ENCODE measurements at places on chromosomes 13 and 19. TPM values are rescaled to one million over a fixed set of nuclear protein-coding genes. Genes with fewer than 3 reads are reported as not detected.

Gene SOX1
- total RNA-seq: not detected

Gene ONECUT3
- total RNA-seq: not detected

Gene WASF3
- total RNA-seq: 9.5 TPM

Gene OR7A5
- not detected for total RNA-seq

Gene RPS5
- 2,343 TPM for total RNA-seq

Gene ZNF491
- total RNA-seq: 3.0 TPM

Gene WDR87
- not detected for total RNA-seq

Gene NEK3
- total RNA-seq: 14.8 TPM

Gene ITGBL1
- total RNA-seq: 634 TPM

Gene STOML3
- total RNA-seq: not detected

Gene TNNI3
- not detected for total RNA-seq

Gene C19orf67
- total RNA-seq: not detected

Gene DPF1
- 1.5 TPM for total RNA-seq

Gene ZNF345
- total RNA-seq: 1.8 TPM

Gene CEACAM7
- not detected for total RNA-seq

Gene DKKL1
- total RNA-seq: not detected

Gene NCAN
- total RNA-seq: not detected

Gene CGB7
- not detected for total RNA-seq

Gene BCAM
- 30.0 TPM for total RNA-seq

Gene PCDH9
- 56.1 TPM for total RNA-seq

Gene PPP1R15A
- 57.1 TPM for total RNA-seq

Gene REXO1
- total RNA-seq: 4.6 TPM

Gene ZNF571
- 3.0 TPM for total RNA-seq

Gene KLF1
- total RNA-seq: not detected

Gene OR10H5
- total RNA-seq: not detected

Gene CEACAM8
- not detected for total RNA-seq

Gene SNRPD2
- total RNA-seq: 796 TPM

Gene TMPRSS9
- not detected for total RNA-seq

Gene NPAS1
- total RNA-seq: 0.13 TPM

Gene MYH14
- total RNA-seq: not detected

Gene ZMYM5
- total RNA-seq: 14.2 TPM

Gene YIF1B
- 76.5 TPM for total RNA-seq

Gene TMEM59L
- 4.0 TPM for total RNA-seq

Gene FGF14
- total RNA-seq: 0.25 TPM

Gene C13orf42
- total RNA-seq: not detected

Gene HCST
- total RNA-seq: 1.2 TPM

Gene SGCG
- not detected for total RNA-seq

Gene RNF113B
- total RNA-seq: not detected

Gene MUC16
- total RNA-seq: not detected

Gene KASH5
- total RNA-seq: not detected

Gene MEIS3
- 11.0 TPM for total RNA-seq

Gene NTN5
- total RNA-seq: under 0.01 TPM

Gene ZNF324B
- total RNA-seq: 10.8 TPM

Gene LMTK3
- total RNA-seq: under 0.01 TPM

Gene MISP
- not detected for total RNA-seq

Gene CGB8
- not detected for total RNA-seq

Gene ACP5
- 0.44 TPM for total RNA-seq

Gene PEAK3
- total RNA-seq: not detected

Gene CEACAM3
- not detected for total RNA-seq

Gene CACNG6
- total RNA-seq: 0.53 TPM

Gene PLIN5
- total RNA-seq: not detected

Gene TUBB4A
- total RNA-seq: not detected

All from aortic smooth muscle cell (primary cell).